Hepatic stellate cell (primary cell): ENCODE measurements at places on chromosomes 7 and 10.

DNA sequence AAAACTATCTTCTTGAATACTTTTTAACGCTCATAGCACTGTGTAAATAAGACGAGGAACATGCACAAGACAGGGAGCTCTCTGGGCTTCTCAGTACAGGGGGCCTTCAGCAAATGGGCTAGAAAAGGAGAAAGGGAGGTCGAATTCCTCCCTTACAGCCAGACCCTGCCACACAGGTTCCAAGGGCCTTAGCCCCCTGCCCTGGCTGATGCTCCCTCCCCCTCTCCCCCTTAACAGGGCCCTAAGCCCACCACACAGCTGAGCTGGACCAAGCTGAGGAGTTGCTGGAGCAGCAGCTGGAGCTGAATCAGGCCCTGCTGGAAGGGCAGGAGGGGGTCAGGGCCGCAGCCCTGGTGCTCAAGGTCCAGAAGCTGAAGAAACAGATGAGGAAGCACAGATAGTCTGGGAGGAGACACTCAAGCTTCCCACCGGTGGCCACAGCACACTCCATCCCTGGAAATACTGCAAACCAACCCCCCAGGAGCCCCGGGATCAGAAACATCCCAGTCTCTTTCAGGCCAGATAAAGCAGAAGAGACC lies 153.9 kb downstream of the SNX13 start:
- DNase-seq, result no peak

DNA sequence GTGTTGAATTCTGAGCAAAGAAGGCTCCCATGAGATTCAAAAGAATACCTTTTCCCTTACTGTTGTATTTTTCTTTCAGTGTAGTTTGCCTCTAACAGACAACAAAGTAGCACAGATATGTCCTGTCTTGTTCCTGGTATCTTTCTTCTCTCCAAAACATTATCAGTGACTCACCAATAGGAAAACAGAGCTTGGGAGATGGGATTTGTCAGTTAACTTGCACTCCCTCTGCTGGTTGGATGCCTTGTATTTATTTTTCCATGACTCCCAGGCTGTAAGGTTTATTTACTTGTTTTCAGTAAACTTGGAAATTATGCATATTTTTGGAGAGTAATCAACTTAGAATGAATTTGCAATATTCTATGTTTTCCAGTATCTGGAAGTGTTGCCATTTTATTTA lies 129.7 kb downstream of the SAMD9 start:
- DNase-seq, result peak; percentile 27

DNA sequence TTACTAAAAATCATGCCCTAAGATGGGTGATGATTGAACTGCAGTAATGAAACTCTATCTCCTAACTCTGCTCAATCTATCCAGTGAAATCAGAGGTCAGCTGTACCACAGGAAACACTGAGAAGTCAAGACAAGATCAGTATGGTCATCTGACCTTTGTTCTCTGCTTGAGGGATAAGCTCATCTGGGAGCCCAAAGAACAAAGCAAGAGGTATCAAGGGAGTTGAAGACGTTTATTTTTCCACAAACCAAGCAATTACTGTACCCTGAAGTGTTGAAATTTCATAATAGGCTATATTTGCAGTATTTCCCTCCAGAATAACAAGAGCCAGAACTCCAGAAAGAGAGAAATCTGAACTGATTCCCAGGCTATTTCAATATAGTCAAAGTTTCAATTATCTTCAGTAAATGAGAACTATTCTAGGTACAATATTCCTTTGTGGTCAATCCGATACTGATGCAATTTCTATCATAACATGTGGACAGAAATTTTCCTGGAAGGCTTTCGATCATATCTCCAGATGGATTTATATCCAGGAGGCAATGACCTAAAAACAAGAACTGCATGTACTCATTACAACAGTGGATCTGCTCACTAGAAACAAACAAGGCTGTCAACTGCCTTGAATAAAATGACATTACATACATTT lies 345.3 kb downstream of the TNS3 start:
- no peak for DNase-seq

DNA sequence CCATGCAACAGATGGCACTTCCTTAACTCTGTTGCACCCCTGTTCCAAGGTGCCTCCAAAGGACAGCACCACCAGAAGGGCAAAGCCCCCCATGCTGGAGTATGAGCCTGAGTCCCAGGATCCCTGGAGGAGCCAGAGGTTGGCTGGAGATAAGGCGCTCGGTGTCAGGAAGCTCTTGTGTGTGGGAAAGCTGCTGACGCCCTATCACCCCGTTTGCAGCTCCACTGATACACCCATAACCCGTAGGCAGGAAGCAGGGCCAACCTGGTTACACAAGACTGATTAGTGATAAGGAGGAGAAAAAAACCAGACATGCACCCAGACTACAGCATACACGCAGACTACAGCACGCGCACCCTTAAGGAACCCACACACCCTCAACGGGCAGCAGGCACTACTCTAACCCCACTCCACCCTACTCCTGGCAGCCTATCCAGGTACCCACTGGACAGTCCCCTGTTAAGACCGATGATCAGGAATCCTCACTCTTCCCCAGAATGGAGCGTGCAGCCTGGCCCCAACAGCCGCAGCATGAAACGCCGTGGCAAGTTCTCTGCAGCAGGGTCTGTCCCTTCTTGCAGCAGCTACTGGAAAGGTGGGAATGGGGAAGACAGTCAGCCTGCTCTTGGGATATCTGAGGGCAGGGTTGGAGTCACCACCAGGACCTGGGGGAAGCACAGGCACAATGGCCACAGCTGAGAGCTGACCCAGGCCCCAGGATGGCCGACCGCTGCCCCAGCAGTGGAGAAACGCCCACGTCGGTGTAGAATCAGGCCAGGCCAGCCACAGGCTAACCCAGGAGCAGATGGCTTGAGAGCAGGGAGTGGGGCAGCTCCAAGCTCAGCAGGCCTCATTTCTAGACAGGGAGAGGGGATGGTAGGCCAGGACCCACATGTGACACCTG lies 38.3 kb upstream of the TUBB8 start:
- no peak for DNase-seq

DNA sequence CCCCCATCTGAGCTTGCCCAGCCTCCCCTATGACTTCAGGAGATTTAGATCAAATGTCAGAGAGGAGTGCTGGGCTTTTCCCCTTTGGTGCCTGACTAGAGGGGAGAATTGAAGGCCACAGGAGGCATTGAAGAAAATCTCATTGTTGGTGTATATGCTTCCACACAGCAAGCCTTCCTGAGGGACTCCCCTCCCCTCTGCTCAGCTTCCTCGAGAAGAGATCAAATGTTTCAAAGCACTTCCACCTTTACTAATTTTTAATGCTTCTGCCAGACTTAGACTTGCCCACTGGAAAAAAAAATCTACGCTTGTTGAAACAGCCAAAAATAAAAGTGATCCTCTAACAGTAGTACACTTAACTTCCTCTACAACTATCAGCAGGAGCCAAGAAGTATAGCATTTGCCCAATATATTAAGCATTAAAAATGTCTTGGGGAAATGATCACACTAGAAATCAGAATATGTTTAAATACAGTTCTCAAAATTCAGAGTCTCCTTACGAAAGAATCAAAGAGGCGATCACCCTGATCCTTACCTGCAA lies 79.3 kb downstream of the FZD1 start:
- no peak for DNase-seq

GRCh38 chr7:1514995-1515401 lies 10.8 kb upstream of the INTS1 start:
- DNase-seq, result peak; percentile 63
